ENCODE measurements at places on chromosomes 2 and 18. TPM values are rescaled to one million over a fixed set of nuclear protein-coding genes. Genes with fewer than 3 reads are reported as not detected.

The STRN gene
- total RNA-seq, result 3.8 TPM

The CRYGC gene
- total RNA-seq, result 9.0 TPM

The DES gene
- not detected for total RNA-seq

The ARHGAP25 gene
- not detected for total RNA-seq

The EPHA4 gene
- total RNA-seq, result not detected

The CDK15 gene
- total RNA-seq, result not detected

The IWS1 gene
- 51.9 TPM for total RNA-seq

The MXD1 gene
- total RNA-seq, result 5.2 TPM

The CDH19 gene
- total RNA-seq, result not detected

The PLCL1 gene
- not detected for total RNA-seq

The BOLL gene
- total RNA-seq, result not detected

The PIK3C3 gene
- 36.6 TPM for total RNA-seq

The THOC1 gene
- 63.2 TPM for total RNA-seq

The SERPINB10 gene
- total RNA-seq, result not detected

The FOXD4L1 gene
- total RNA-seq, result not detected

The VPS4B gene
- 37.8 TPM for total RNA-seq

The BCL2 gene
- total RNA-seq, result 9.9 TPM

The PRSS56 gene
- not detected for total RNA-seq

The TTR gene
- not detected for total RNA-seq

The SLC20A1 gene
- total RNA-seq, result 81.9 TPM

The TMEM18 gene
- 39.4 TPM for total RNA-seq

The TRIM54 gene
- total RNA-seq, result not detected

The PAIP2B gene
- total RNA-seq, result 1.1 TPM

The GREB1L gene
- 7.6 TPM for total RNA-seq

The IL36B gene
- total RNA-seq, result not detected

All from G401 (cell line).